ENCODE measurements at places on chromosomes 5 and 9. TPM values are rescaled to one million over a fixed set of nuclear protein-coding genes. Genes with fewer than 3 reads are reported as not detected.

GRCh38 chr5:96453394-96453793 is 20.3 kb upstream of the PCSK1 start:
- DNase-seq, result no peak

GRCh38 chr5:45355189-45355992 is 340.8 kb downstream of the HCN1 start:
- no peak for DNase-seq

INVS gene
- 36.8 TPM for total RNA-seq

ARAP3 gene
- total RNA-seq, result 65.8 TPM

ANKRD18B gene
- total RNA-seq, result 1.4 TPM

DRD1 gene
- total RNA-seq, result not detected
